Stimulated activated CD4-positive, alpha-beta T cell treated with anti-CD3 and anti-CD28 coated beads, Interleukin-15, amount 100 ng/mL, for 1 hour (primary cell): ENCODE measurements at places on chromosomes 3 and 15.

DNA sequence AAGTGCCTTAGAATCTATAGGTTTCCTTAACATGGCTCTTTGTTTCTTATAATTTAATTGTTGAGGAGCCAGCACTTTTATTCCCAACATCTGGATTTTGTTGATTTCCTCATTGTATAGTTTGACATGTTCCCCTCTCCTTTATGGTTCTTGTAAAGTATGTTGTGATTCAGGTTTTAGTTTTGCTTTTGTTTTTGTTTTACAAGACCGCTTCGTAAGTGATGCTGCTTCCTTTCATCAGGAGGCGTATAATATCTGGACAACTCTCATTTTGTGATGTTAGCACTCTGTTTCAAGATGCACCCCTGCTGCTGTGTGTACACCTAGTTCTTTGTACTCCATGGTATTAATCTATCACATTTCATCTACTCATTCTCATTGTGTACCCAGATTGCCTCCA lies 48.7 kb downstream of the SLC49A4 start:
- DNase-seq, result no peak

GRCh38 chr3:148790370-148790769 lies 37.2 kb upstream of the CPB1 start:
- no peak for DNase-seq

DNA sequence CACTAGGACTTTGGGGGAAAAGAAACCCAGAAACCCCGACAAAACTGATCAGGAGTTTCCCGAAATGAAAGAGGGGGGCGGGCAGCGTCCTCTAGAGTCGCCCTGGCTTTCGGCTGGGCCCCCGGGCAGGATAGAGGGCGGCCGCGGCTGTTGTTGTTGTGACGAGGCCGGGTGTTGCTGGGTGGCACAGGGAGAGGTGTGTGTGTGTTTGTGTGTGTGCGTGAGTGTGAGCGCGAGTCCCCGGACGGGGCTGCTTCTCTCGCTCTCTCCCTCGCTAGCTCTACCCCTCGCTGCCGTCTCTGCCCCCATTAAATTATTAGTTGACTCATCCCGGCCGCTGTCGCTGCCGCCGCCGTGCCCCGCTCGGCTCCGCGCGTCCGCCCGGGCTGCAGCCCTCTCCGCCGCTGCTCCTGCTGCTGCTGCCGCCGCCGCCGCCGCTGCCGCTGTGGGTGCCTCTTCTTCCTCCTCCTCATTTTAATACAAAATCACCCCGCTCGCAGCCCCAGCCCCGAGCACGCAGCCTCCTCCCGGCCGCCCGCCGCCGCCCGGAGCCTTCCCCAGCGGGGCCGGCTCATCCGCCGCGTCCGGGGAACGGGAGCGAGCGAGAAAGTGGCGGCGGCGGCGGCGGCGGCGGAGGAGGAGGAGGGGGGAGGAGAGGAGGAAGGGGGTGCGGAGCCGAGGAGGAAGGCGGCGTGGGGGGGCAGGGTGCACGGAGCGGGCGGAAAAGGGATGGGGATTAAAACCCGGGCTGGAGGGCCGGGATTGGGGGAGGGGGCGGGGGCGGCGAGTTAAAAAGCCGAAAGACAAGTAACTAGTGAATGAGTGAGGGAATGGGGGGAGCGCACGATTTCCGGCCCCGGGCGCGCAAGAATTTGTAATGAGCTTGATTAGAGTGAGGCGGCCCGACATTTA lies at the start of gene SATB1:
SATB1 (minus strand) TSS at position 611 of the 912 bp plus-strand sequence. CDS start 4,372 bp downstream, outside the sequence.
- DNase-seq, result peak; percentile 37

GRCh38 chr15:53354874-53355273 lies 404.6 kb downstream of the WDR72 start:
- no peak for DNase-seq

GRCh38 chr3:126867190-126867862 lies 115.6 kb upstream of the PLXNA1 start:
- DNase-seq, result no peak

GRCh38 chr15:50256188-50257041 lies 9.1 kb downstream of the HDC start:
- DNase-seq, result no peak

- DNase-seq, result no peak
These were observed 87.5 kb upstream of the MYO5C start for GRCh38 chr15:52383100-52383588.

GRCh38 chr15:89556413-89557262 lies 18.6 kb upstream of the TICRR start:
- no peak for DNase-seq

- no peak for DNase-seq
These were observed 31.3 kb downstream of the NMNAT3 start for GRCh38 chr3:139646512-139646911.

DNA sequence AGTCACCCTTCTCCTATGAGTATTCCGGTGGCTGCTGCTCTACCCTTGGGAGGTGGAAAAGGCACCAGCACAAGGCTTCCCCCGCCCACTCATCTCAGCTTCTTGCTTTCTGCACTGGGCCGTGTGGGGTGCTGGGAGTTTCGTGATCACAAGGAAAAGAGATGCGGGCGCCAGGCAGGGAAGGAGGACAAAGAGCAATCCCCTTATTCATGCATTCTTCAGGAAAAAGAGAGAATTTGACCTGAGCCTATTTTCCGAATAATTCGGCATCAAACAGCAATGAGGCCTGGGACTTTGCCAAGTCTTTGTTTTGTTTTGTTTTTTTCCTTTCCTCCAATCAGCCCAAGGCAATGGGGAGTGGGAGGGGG lies 102.2 kb upstream of the LPP start:
- DNase-seq, result no peak

DNA sequence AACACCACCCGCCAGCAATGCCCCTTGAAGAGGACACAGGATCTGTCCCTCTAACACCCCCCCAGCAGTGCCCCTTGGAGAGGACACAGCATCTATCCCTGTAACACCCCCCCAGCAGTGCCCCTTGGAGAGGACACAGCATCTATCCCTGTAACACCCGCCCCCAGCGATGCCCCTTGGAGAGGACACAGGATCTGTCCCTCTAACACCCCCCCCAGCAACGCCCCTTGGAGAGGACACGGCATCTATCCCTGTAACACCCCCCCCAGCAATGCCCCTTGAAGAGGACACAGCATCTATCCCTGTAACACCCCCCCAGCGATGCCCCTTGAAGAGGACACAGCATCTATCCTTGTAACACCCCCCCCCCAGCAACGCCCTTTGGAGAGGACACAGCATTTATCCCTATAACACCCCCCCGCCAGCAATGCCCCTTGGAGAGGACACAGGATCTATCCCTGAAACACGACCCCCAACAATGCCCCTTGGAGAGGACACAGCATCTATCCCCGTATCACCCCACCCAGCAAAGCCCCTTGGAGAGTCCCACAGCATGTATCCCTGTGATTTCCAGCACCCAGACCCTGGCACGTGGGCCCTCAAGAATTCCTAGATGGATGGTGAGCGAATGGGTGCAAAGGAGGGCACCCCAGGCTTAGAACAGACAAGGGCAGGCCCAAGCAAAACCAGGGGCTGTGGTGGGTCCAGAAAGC lies 26.9 kb downstream of the TNK2 start:
- no peak for DNase-seq

DNA sequence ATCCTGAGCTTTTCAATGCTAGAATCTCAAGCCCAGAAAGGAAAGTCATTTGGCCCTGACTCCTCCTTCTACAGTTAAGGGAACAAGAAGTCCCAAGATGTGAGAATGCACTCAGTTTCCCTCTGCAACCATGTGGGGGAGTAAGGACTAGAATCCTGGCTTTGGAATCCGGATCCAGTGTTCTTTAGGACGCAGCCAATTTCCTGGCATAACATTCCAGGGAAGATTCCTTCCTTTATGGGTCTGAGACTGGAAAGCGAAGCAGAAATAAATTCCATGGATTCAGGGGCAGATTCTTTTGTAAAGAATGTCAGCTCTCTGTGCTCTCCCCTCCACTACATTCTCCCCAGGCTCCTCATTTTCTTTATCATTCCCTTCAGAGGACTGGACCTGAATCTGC lies 151.8 kb upstream of the SOX14 start:
- no peak for DNase-seq

- DNase-seq, result no peak
These were observed 661 bp upstream of the PARP14 start for GRCh38 chr3:122679882-122680474.

GRCh38 chr3:88141458-88142083 lies 8.2 kb upstream of the C3orf38 start:
- DNase-seq, result no peak

DNA sequence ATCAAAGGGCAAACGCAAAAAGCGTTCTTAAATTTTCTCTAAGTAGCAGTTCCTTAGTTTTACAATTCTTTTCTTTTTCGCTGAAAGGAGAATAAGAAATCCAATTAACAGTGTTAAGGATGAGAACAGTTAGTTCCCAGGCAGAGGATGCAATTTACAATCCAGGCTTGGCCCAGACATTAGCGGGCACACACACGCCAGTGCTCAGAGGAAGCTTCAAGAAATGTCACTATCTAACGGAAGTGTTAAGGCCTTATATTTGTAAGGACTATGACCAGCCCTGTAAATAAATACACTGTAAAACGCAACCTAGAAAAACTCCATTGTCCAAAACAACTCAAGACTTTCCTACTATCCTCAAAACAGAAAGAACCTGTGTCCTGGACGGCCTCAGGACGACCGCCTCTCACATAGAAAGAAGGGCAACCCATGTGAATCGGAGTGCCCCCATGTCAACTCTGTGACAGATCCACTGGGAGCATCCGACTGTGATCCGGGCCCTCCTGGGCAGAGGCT lies 1.3 kb downstream of the ACAP2 start:
- no peak for DNase-seq

GRCh38 chr3:82627733-82628132 lies 866.3 kb upstream of the GBE1 start:
- no peak for DNase-seq

DNA sequence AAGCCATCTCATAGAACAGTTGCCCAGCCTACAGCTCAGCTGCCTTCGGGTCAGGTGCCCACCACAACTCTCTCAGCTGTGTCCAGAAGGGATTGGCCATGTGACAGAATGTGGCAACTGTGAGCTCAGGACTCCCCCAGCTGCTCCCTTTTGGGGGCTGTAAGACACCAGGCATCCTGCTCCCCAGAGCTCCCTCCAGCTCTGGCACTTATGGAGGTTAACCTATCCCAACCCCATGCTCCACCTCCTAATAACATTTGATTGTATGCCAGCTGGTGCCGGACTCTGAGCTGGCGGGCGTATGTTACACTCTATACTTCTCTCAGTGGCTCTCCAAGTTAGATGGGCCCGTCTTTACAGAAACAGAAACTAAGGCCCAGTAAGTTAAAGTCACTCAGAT lies 222.8 kb downstream of the FAM43A start:
- no peak for DNase-seq

GRCh38 chr15:40908095-40908494 lies 13.8 kb downstream of the VPS18 start:
- DNase-seq, result no peak

GRCh38 chr3:167940241-167940640 lies 155.5 kb downstream of the GOLIM4 start:
- DNase-seq, result no peak

DNA sequence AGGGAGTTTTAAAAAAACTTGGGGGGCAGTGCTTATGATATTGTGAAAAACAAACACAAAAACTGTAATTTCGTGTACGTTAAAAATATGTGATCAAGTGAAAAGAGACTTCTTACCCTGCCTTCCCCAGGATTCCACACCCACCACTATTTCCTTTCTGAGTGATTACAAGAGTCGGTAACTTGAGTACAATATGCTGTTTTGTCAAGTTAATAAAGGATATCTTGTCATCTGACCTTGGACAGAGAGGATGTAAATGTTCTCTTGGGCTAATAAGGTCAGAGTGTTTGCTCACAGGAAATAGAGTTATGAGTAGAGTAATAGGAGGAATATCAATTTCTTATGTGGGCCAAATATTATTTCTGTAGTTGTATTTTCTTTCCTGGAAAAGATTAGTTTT lies 68.1 kb downstream of the NOX5 start:
- DNase-seq, result no peak

DNA sequence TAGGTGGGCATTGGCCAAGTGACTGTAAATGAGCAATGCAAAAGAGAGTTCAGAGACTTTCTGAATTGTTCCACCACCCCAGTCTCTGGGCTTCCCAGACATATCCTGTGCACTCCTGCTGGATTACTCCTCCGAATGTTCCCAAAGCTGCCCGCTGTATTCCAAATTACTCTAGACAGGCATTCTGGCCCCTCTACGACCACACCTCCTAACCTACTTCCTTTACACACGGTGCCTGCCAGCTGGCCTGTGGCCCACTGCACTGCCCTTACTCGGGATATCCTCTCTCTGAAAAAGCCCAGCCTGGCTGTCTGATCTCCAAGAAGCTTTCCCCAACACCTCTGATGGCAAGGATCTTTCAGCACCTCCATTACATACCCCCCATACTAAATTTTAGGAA lies 66.6 kb downstream of the DUT start:
- no peak for DNase-seq

DNA sequence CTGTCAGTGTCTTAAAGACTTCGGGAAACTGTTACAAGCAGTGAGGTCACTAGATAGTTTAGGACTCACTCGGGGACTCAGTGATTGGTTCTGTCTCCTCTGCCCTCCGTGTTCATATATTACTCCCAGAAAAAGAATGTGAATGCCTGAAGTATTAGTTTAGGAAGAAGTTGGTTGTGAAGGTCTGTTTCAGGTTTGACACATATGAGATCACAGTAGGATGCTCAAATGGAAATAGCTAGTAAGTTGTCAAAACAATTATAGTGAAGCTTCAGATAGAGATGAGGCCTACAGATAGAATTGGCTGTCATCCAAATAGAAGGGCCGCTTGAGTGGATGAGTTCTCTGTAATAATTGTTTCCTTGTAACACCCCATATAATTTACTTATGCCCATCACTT lies 172.6 kb downstream of the PLCL2 start:
- DNase-seq, result no peak

DNA sequence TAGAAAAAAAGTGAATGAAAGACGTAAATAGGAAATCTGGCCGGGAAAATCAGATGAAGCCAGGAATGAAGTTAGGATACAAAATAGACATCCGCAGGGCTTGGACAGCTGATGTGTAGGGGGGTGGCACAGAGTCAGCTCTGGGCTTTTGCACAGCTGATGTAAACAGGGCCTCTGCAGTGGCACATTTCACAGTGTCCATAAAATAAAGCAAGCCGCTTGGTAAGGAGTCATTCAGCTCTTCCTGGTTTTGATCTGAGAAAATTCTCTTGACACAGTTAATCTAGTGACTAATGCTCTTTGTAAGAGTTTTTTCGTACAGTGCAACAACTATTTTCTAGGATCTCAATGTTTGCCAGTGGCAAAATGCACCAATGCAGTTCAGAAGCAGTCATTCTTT lies 153.3 kb downstream of the USP13 start:
- no peak for DNase-seq

- DNase-seq, result no peak
These were observed 845 bp downstream of the CNTN3 start for GRCh38 chr3:74613521-74614106.

GRCh38 chr15:25863111-25863967 lies at the start of gene ATP10A:
Gene ATP10A (minus strand): TSS chr15:25863327. CDS start chr15:25863096, 231 bp downstream.
- no peak for DNase-seq

- no peak for DNase-seq
These were observed 46.2 kb upstream of the AGTR1 start for GRCh38 chr3:148651549-148651948.

- no peak for DNase-seq
These were observed 96.0 kb downstream of the SUCLG2 start for GRCh38 chr3:67558426-67558825.
